Posterior vena cava (tissue), 2 donors: ENCODE measurements at places on chromosomes 4 and X.

GRCh38 chr4:184420402-184420801 is 53.9 kb downstream of the IRF2 start:
- DNase-seq = no peak

GRCh38 chrX:66042307-66043077 is 2.6 kb upstream of the VSIG4 start:
- DNase-seq = no peak

GRCh38 chr4:179097741-179098140 is 1655.5 kb upstream of the AGA start:
- DNase-seq = no peak

GRCh38 chr4:54719378-54719777 is 61.6 kb downstream of the KIT start:
- no peak for DNase-seq

DNA sequence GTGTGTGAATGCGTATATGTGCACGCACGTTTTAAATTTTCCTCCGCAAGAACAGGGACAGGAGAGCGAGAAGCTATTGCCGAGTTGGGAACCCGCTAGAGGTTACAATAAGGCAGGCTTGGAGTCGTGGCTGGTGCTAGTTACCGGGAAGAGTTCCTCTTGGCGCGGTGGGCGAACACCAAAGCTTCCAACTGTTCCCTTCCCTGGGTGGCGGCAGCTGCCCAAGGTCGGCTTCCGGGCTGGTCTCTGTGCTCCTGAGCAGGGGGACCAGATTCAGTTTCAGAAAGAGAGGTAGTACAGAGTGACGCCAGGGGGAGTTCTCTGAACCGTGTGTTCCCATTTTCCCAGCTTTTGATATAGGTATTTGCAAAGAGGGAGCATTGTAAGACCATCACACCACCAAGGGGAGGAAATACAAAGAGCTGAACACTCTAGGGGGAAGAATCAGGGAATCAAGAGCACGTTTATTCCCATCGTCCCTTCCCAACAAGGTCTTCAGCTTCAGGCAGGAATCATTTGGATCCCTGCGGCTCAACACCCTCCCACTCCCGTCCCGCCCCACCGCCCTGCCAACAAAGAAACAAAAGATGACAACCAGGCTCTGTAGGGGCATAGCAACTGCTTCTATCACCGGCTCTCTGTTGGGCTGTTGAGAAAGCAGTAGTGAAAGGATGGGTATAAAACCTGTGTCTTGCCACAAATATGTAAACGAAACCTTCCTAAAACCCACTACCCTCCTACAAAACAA is 113.6 kb upstream of the TEX13C start:
- no peak for DNase-seq

DNA sequence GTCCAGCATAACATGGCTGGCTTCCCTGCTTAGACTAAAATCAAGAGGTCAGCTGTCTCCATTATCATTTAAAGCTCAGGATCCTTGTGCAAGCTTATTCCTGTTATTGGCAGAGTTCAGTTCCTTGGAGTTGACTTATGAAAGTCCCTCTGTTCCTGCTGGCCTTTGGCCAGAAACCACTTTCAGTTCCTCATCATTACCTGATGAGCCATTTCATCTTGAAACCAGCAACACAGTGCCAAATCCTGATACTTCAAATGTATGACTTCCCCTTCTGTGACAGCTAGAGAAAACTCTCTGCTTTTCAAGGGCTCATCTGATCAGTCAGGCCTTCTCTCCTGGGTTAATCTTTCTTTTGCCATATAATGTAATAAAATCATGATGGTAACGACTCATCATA is 110.6 kb upstream of the FSTL5 start:
- no peak for DNase-seq

GRCh38 chr4:113666386-113667114 is 95.0 kb downstream of the CAMK2D start:
- no peak for DNase-seq

- DNase-seq = no peak
These were observed 56.1 kb upstream of the PPP4R3C start for GRCh38 chrX:27519226-27519625.
